ENCODE measurements at places on chromosomes 13 and 19.

GRCh38 chr19:6518145-6518911 is 12.5 kb upstream of the TNFSF9 start:
- DNase-seq, result no peak

DNA sequence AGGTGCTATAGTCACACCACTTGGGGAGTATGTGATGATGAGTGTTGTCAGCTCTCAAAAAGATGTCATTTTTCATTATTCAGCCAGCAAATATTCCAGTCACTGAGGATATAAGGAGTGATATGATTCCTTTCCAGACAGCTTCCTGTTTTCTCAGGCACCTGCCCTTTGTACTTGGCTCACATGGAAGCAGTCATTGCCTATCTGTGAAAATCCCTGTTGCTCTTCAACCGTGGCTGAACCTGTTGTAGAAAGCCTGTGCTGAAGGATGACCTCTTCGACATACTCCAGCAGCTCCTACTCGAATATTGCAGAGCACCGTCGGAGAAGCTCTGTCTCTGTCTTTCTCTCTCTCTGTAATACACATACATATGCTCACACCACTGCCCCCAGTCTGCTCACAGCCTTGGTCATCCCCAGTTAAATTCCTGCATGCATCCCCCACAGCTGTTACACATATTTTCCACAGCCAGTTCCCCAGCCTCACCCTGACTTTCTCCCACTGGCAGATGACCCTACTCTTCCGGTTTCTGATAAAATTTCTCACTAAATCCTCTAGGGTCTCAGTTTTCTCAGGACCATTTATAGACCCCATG is 204.2 kb upstream of the ARGLU1 start:
- no peak for DNase-seq

GRCh38 chr19:29189033-29189360 is 24.0 kb downstream of the UQCRFS1 start:
- no peak for DNase-seq

GRCh38 chr13:73996569-73996968 is 137.6 kb downstream of the KLF12 start:
- no peak for DNase-seq

GRCh38 chr13:94595001-94595949 is 677 bp downstream of the TGDS start:
- DNase-seq, result no peak
